ENCODE measurements at places on chromosomes 5 and 9.

DNA sequence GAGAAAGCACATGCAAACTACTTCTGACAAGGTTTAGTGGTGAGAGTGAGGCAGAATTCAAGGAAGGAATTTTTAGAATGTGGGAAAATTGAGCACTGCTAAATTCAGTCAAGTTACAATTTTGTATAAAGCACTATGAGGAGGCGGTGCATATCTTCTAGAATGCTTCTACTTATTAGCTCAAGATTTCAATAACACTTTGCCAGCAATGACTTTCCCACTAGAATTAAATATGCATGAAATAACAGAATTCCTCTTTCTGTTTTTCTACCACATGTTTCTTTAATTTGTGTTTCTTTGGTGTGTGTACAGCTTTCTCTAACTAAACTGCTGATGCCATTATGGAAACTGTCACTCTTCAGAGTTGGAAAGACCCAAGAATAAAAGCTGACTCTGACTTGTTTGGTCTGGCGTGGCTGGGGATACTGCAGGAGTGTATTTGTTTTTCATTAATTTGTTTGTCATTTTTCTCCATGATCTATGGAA is 163.5 kb downstream of the ARSB start:
- DNase-seq: no peak

DNA sequence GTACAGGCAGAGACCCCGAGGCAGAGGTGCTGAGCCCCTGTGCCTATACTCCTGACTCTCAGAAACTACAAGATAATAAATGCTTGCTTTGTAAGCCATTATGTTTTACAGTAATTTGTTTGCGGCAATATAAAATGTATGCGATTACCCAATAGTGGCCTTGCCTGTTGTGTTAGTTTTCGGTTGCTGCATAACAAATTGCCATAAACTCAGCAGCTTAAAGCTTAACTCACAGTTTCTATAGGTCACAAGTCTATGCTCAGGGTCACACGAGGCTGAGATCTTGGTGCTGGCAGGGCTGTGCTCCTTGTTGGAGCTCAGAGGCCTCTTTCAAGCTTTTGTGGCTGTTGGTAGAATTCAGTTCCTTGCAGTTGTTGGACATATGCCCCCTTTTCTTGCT is 114.8 kb downstream of the COL23A1 start:
- no peak for DNase-seq

DNA sequence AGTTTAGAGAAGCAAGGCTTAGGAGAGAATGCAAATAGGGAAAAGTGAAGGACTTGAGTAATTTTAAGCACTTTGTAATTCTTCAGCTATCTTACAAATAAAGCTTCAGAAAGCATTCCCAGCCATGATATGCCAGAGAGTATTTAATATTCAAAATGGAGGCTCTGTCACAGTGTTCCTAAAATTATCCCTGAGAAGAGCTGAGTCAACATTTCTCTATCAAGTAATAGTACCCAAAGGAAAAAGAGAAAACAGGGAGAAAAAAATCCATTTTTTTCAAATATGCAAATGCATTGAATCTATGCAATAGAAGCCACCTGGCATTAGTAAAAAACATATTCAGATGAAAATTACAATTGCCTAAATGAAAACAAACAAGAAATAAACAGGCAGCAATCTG is 392.6 kb upstream of the FAM174A start:
- no peak for DNase-seq

DNA sequence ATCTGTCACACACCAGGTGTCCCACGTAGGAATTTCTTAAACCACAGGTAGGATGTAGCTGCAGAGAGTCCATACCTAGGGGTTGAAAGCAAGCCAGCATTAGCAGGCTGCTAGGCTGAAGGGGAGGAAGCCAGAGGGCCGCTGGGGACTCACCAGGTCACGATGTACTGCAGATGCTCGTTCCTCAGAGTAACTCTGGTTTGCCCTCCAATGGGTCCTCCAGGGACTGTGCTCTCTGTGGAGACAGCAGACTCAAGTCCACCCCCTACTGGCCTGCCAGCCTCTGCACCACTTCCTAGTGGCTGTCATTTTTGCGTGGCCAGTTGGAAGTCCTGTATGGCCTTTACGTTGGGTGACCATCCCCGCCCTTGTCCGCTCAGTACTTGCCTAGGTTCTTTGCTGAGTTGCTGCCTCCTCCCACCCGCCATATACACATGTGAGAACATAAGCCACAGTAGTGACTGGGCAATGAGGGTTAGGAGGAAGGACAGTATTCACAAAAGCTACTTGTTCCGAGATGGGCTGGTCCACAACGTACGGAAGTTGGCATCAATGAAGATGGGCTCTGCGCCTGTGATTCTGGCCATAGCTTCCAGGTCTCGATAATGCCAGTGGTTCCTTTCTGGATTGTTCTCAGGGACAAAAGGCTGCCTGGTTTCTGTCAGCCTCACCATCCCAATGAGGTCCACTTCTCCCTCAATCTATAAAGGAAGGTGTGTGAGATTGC is 4.1 kb downstream of the RPL7A start:
- peak; percentile 30 for DNase-seq

DNA sequence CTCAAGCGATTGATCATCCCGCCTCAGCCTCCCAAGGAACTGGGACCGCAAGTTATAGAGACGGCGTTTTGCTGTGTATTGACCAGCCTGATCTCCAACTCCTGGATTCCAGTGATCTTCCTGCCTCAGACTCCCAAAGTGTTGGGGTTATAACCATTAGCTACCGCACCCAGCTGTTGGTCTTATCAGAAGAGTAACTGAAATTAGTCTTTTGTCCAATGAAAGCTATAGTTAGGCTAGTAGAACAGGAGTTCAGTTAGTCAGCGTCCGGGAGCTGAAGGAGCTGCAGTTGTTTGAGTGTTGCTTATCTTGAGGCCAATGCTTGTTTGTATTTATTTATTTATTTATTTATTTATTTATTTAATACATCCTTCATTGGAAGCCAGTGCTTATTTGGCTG is 3.2 kb upstream of the MIGA2 start:
- no peak for DNase-seq

GRCh38 chr5:15807871-15808270 is 307.9 kb downstream of the FBXL7 start:
- DNase-seq: no peak

DNA sequence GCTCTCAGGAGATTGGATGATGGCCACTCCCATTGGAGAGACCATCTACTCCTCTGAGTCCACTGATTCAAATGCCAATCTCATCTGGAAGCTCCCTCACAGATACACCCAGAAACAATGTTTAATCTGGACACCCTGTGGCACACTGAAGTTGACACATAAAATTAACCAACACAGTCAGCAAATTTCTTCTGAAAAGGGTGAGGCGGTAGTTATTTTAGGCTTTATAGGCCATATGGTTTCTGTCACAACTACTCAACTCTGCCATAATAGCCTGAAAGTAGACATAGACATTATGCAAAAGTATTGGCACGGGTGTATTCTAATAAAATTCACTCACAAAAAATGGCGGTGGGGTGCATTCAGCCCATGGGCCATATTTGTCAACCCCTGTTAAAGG is 244.5 kb upstream of the VLDLR start:
- DNase-seq: no peak

DNA sequence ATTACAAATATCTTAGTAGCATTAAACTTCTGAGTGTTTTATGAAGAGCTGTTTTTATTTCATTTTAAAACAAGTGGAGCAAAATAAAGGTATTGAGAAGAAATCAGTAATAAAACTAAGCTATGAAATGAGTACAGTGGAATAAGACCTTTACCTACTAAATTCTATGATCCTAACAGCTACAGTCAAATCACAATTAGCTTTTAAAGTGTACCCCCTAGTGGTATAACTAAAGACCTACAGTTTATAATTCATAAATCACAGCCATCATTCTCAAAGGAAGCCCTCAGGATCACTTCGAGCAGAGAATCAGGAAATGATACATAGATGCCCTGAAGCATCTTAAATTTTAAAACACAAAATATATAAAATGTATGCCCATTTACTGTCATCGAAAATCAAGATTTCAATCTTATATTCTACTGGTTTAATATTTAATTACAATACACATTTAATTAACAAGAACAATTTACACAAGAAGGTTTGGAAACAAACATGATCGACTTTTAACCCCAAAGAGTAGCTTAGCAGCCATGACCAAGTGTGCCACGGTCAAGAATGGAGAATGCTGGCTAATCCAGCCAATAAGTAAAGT is 12.3 kb downstream of the CCNH start:
- DNase-seq: no peak

DNA sequence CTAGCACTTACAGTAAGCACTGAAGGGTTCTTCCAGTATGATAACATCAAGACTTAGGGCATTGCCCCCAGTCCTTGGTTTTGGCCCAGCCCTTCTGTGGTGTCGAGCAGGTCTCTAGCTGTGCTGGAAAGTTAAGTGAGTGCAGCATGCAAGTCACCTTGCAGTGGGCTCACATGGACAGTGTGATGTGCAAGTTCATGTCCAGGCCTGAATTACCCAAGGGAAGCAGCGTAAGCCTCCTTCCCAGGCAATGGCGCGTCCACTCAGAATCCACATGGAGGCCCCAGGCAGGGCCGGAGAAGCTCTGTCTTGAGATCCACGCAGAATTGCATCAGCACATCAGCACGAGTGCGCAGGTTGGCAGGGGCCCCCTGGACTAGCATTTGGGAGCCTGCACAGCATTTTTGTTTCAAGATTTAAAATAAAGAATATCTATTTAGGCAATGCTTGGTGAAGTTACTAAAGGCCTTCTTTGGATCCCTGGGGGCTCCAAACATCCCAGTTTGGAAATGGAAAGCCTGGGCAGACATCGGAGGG is 108.4 kb upstream of the ALDH1B1 start:
- no peak for DNase-seq

- no peak for DNase-seq
Observed at GRCh38 chr9:6855860-6856259, 98.1 kb downstream of the KDM4C start.

GRCh38 chr5:119273391-119273839 is 82.4 kb upstream of the TNFAIP8 start:
- no peak for DNase-seq

- DNase-seq: no peak
Observed at GRCh38 chr9:108860764-108861163, 1.3 kb upstream of the ACTL7A start.

GRCh38 chr5:170201311-170201710 is 31.5 kb upstream of the C5orf58 start:
- DNase-seq: no peak

GRCh38 chr9:130624154-130624553 is 40.2 kb upstream of the PRDM12 start:
- DNase-seq: no peak

GRCh38 chr9:137809040-137809576 is 68.5 kb upstream of the CACNA1B start:
- no peak for DNase-seq

DNA sequence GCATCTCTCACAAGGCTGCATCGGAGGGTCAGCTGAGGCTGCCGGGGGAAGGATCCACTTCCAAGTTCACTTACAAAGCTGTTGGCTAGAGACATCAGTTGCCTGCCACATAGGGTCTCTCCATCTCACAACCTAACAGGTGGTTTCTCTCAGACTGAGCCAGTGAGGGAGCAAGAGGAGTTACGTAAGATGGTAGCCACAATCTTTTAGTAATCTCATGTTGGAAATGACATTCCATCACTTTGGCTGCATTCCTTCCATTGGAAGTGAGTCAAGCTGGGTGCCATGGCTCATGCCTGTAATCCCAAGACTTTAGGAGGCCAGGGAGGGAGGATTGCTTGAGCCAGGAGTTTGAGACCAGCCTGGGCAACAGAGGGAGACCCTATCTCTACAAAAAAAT is 7.4 kb upstream of the GRK6 start:
- no peak for DNase-seq

- DNase-seq: no peak
Observed at GRCh38 chr5:82591021-82591515, 312.9 kb upstream of the RPS23 start.

DNA sequence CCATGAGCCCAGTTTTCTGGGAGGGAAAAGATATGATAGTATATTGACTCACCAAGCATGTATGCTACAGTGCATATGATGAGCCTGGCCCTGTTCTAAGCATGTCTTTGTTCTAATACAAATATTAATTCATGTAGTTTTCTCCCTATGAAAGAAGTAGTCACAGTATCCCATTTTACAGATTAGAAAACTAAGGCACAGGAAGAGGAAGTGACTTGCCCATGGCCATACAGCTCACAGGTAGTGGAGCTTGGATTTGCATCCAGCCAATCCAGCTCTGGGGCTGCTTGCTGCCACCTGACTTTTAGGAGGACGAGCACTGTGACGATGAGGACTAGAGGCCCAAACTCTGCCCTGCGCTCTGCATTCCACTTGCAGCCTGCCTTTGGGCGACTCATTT is 76.4 kb downstream of the AK8 start:
- DNase-seq: no peak

DNA sequence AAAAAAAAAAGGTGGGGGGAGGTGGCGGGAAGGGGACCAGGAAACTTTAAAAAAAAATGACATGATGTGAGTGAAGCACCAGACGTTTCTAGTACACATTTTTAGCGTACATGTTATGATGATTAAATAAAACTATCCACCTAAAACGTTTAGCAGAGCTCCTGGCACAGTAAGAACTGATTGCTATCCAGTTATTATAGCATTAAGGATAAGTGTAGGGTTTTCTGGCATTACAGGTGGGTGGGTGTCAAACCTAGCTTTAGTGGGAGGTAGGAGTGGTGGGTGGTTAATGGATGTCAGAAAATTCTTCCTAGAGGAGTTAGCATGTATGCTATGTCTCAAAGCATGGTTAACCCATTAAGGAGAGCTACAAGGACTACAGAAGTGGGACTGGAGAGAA is 2329.5 kb downstream of the MAT2B start:
- DNase-seq: no peak

DNA sequence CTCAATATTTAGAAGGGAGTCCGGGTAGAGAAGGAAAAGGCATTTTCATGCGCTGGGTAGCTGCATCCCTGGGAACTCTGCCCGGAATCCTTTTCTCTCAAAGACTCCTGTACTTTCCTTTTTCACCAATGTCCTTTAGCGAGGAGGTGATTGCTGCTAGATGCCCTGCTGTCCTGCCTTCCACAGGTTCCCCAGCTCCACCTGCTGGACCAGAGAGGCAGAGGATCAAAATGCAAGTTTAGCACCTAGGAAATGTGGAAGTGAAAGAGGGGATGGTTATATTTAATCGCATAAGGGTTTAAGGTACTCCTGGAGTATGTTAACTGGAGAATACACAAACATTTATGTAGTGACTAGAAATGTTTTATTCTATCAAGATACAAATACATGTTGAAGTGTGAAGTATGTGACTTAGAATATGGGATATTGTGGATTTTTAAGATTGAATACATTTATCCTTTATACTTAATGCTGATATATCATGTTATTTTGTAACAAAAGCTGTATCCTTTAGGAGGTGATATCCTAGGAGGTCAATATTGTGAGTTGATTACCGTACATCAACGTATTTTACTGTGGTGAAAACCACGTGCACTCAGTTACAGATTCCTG is 145.7 kb downstream of the ARHGAP26 start:
- no peak for DNase-seq

DNA sequence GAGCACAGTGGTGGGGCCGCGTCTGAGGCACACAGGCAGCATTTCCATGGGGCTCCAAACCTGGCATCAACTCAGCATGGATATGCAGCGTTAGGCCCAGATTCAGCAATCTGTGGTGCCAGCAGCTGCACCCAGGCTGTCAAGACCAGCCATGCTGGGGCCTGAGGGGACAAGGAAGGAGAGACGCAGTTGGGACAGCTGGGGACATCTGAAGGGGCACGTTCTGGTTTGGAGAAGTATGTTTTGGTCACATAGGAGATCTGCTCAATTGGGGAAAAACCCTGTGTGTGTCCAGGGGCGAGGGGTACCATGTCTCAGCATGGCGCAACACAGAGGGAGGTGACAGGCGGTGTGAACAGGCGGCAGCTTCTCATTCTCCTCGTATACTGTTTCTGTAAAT is 66.6 kb upstream of the ECM2 start:
- no peak for DNase-seq
